HS-27A (cell line): ENCODE measurements at places on chromosomes 3 and 15.

DNA sequence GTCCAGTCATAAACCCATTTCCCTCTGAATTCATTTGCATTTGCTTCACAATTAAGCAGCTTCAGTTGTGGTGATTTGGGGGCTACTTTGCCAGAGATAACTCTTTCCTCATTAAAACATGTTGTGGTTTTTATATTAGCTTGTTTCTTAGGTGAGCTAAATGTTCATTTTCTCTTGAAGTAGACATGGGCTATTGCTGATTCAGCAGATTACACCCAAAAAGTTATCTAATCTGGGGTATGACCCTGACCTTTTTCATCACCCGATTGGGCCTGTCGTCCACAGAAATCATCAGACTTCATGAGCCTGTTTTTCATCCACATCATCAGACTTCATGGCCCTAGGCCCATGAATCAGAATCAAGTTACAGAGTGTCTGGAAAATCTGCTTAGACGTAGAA lies 97.5 kb upstream of the KLHL25 start:
- no peak for DNase-seq

- DNase-seq, result peak; percentile 93
Measured at GRCh38 chr15:43791993-43792760, at the start of gene SERF2. Gene SERF2, plus strand, starts transcription at chr15:43792320. Its CDS starts 57 bp downstream, at chr15:43792377.

- peak; percentile 92 for DNase-seq
Measured at GRCh38 chr15:78075490-78076230, 1.9 kb downstream of the TBC1D2B start.

- no peak for DNase-seq
Measured at GRCh38 chr3:189304465-189305351, 132.9 kb downstream of the TPRG1 start.

- DNase-seq, result no peak
Measured at GRCh38 chr3:155243512-155243921, 50.0 kb downstream of the STRIT1 start.

- DNase-seq, result no peak
Measured at GRCh38 chr3:50584391-50584790, 15.1 kb downstream of the HEMK1 start.

GRCh38 chr3:71087143-71088018 lies 496.1 kb downstream of the FOXP1 start:
- DNase-seq, result no peak

DNA sequence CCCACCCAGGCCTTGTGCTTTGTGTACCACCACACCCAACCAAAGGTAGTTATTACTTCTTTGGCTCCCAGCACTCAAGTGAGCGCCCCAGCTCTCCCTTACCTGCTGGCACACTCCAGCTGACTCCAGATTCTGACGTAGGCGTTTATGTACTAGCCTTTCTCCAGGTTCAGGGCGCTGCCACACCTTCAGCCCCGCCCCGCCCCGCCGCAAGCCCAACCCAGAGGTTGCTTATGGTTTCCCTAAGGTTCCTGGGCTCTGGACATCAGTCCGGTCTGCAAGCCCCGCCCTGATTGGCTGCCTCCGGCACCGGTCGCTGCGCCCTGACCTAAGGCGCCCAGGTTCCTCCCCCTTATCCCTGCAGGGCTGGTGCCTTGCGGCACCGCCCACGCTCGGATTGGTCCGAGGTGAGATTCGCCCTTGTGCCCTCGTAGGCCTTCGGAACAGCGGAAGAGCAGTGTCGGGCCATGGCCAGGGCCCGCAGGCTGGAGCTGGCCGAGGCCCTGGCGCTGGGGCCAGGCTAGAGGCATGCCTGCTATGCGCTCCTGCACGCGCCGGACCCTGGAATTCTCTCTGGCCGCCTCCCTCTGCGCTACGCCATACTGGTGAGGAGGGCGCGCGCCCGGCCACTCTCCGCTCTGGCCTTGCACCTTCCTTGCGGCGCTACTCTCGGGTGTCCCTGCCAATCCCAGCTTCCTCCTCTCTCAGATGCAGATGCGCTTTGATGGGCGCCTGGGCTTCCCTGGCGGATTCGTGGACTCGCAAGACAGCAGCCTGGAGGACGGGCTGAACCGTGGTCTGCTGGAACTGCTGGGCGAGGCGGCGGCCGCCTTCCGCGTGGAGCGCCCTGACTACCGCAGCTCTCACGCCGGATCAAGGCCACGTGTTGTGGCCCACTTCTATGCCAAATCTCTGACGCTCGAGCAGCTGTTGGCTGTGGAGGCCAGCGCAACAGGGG lies 19.8 kb upstream of the NUDT16 start:
- DNase-seq, result no peak

DNA sequence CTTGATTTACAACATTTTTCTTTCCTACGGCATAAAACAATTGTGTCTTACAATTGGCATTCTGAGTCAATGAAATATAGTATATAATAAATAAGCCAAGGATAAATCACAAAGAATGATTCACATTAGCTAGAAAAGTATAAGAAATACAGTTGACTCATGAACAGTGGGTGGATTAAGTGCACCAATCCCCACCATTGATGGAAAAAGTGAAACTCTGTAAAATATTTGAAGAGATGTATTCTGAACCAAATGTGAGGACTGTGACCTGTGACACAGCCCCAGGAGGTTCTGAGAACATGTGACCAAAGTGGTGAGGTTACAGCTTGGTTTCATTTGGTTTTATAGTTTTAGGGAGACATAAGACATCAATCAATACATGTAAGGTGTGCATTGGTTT lies 227.5 kb downstream of the ALCAM start:
- no peak for DNase-seq

- DNase-seq, result no peak
Measured at GRCh38 chr3:24505691-24506550, 11.3 kb upstream of the THRB start.

DNA sequence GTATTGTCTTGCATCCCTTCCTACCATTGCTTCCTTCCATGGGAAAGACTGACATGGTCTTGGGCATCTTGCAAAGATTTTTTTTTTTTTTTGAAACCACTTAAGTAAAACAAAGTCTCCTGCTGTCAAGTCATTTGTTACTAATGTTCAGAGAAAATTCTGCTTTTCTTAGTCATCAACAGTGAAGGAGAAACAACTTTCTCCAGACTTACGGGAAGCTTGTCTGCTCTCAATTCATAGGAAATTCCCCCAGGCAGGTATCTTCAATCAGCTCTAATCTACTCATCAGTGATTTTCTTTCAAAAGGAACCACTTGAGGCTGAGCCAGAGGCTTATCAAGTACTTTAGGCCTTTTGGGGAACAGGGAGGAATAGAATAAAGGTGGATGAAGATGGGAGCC lies 15.9 kb upstream of the DRD3 start:
- DNase-seq, result no peak

DNA sequence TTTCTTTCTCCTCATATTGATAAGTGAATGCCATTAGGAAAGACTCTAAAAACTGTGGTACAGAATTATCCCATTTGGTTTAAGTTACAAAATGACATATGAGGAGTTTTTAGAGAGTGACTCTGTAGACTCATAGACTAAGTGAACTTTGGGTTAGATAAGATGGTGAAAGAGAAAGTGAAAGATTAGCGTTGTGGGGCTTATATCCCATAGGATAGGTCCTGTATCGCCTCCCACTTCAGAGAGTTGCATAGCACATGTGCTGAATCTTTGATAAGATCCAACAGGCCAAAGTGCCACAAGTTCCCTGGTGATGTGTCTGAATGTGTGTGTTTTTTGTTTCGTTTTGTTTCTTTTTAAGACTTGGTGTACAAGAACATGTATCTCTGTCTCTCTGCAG lies 666.9 kb downstream of the MECOM start:
- DNase-seq, result no peak

DNA sequence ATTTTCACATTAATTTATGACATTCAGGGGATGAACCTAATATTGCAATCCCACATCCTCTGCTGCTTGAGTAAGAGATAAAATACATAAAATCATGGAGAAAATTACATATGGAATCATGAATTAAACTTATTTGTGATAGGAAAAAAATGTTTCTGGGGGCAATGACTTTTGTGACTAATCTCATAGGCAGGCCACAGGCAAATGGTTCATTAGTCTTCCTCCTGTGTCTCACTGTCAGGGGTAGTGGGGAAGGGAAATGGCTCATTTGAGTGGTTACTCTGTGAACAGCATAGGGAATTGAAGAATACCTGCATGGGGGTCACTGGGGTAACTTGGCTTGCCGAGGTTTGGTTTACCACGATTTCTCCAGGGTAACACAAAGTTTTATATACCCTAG lies 72.0 kb downstream of the TFG start:
- peak; percentile 34 for DNase-seq
